ENCODE measurements at places on chromosomes 12 and 14.

GRCh38 chr12:120662879-120663278 lies 22.5 kb downstream of the CABP1 start:
- DNase-seq = no peak

- no peak for DNase-seq
These were observed 40.8 kb downstream of the ANO6 start for GRCh38 chr12:45256721-45257120.

- no peak for DNase-seq
These were observed 58.1 kb downstream of the FGD4 start for GRCh38 chr12:32457251-32458025.

DNA sequence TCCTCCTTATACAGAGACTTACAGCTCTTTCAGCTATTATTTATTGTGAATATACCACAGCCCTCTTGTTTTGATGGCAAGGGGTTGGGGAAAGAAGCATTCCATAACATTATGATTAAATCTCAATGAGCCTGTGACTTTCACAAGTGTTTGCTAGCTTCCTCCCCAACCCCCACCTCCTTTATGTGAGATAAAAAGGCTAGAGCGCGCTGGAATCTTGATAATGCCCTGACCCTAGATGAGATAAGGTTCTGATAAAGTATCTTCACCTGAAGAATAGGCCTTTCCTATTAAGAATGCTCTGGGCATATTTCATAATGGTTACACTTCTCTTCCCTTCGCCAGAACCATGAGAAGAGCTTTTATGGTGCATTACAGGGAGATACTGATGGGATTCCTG lies 236.8 kb downstream of the CCDC91 start:
- no peak for DNase-seq

- no peak for DNase-seq
These were observed 29.8 kb upstream of the CDKN3 start for GRCh38 chr14:54366736-54367735.

All from NCI-H2029 treated with DMSO at 0.1 percent for 48 hours (cell line).